Tracheal epithelial cell (primary cell): ENCODE measurements at places on chromosomes 16 and 17. TPM values are rescaled to one million over a fixed set of nuclear protein-coding genes. Genes with fewer than 3 reads are reported as not detected.

Gene NT5M
- 1.5 and 7.5 TPM in 2 replicates for total RNA-seq

Gene NOXO1
- total RNA-seq = 1.2 and 2.6 TPM in 2 replicates

Gene ACOX1
- total RNA-seq = 43.3 and 61.4 TPM in 2 replicates

Gene C17orf78
- not detected in 2 replicates for total RNA-seq

Gene AATK
- total RNA-seq = 0.48 and 1.1 TPM in 2 replicates

Gene NEURL4
- total RNA-seq = 14.5 and 17.6 TPM in 2 replicates
